ENCODE measurements at places on chromosomes 5 and 9.

- no peak for DNase-seq
These were observed 429.3 kb downstream of the GADD45G start for GRCh38 chr9:90034071-90034470.

GRCh38 chr9:70679845-70680244, 265.4 kb upstream of the KLF9 start:
- DNase-seq: no peak

- DNase-seq: no peak
These were observed 31.8 kb downstream of the MAP1B start for GRCh38 chr5:72138943-72139521.

- no peak for DNase-seq
These were observed 43.1 kb upstream of the NSMF start for GRCh38 chr9:137502008-137502911.

DNA sequence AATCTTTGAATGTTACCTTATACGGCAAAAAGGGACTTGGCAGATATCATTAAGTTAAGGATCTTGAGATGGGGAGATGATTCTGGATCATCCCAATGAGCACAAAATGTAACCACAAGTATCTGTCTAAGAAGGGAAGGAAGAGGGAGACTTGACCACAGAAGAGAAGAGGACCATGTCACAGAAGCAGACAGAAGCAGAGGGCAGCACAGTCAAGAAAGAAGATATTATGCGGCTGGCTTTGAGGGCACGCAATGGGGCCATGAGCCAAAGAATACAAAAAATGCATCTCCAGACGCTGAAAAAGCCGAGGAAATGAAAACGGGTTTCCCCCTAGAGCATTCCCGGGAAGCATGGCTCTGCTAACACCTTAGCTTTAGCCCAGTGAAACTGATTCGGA, 225.3 kb downstream of the NR2F1-AS1 start:
- DNase-seq: no peak

DNA sequence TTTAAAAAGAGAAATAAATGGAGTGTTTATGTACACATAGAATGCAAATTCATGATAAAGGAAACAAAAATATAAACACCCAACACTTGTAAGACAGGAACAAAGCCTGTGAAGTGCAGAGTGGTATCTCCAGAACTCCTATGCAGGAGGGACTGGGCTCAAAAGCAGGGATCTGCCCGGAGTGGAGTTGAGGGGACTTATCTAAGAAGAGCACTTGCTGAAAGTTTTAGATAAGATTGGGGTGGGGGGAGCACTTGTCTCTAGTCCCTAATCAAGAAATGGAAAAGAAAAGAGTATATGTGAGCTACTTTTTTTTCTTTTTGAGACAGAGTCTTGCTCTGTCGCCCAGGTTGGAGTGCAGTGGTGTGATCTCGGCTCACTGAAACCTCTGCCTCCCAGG, 840.4 kb downstream of the MAT2B start:
- DNase-seq: no peak

DNA sequence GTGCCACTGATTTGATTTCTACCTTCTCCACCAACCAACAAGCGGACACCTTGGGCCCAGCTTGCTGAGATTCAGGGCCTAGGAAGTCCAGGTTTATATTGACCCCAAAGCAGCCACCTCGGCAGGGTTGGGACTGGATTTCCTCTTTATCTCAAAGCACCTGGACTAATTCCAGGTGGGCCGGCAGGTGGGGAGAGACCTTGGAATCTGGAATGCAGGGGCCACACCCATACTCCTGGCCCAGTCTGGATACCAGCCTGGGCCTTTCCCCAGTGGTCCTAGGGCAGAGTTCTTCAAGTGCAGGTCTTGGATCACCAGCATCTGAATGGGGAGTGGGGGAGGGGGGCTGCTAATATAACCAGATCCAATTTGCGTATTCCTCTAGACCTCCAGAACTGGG, 93.1 kb downstream of the PCDH1 start:
- no peak for DNase-seq

DNA sequence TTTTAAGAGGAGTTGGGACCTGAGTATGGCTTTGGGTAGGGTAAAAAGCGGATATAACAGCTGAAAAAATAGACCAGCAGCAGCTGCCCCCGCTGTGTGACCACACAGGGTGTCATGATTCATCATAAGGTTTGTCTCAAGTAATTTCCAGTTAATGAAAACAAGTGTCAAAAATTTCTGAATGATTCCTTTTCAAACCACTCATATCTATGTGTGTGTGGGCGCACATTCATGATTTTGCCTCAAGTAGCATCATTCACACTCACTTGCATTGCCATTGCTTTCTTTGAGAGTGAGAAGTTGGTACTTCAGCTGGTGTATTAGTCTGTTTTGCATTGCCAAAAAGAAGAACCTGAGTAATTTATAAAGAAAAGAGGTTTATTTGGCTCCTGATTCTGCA, 12.1 kb upstream of the TNFAIP8 start:
- DNase-seq: no peak

- no peak for DNase-seq
These were observed 34.7 kb downstream of the ITGA1 start for GRCh38 chr5:52822437-52822836.

- no peak for DNase-seq
These were observed 389.1 kb upstream of the WWC1 start for GRCh38 chr5:167902298-167902697.

DNA sequence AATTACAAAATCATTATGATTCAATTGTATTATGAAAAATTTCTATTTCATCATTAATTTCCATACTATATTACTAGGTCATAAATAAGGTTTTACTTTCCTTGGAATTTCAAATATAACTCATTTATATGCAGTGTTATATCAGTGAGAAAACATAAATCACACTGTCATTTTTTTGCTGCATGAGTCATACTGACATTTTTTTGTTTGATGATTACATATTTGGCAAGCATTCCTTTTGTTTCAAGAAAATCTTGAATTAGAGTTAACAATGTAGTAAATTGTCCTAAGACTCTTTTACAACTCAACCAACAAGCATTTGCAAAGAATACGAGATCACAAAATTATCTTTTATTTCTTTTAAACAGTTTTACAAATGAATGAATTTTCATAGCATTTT, 298.4 kb upstream of the SEMA6A start:
- DNase-seq: no peak

DNA sequence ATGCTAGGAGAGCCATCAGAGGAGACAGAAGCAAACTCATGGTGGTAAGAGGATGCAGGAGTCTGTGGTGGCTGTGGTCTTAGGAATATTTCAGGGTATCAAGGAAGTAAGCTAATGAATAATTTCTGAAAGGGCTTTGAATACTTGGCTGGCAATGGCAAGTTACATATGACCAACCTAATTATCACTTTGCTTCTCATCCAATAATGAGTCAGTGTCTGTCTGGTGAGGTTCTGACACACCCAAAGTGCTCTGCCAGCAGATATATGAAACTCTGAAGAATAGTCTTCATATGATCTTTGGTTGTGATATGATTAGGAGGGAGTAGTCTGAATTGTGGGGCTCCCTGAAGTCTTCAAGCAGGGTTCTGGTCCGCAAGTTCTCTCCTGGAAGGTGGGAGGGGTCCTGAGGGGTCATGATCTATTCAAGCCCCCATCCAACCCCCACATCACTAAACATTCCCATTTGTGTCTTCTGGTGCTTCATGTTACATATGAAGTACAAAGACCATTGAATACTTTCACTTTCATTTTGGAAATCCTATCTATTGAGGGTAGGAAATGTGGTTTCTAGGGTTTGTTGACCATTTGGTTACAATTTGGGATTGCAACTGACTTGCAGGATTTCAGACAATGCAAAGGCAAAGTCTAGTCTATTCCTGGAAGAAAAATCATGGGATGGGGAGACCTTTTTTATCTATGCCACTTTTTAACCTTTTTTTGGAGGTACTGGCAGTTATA, 199.9 kb upstream of the CDKN2B start:
- DNase-seq: no peak
